ENCODE measurements at places on chromosomes 2 and 18.

DNA sequence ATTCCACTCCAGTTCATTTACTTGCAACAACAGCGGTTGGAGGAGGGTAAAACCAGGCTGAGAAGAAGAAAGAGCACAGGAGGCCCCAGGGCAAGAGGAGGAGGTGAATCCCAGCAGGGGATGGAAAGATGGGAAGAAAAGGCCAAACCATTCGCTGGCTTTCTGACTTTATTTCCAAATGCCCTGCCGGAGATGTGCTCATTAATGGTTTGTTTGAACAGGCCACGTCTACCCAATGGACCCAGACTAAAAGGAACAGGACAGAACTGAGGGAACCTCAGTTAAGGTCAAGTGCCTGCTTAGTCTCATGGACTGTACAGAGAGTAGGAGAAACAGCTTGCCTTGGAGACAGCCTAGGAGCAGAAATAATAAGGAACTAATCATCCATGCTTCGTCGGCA, 121.6 kb upstream of the NDUFV2 start:
- no peak for DNase-seq

- no peak for DNase-seq
These were observed 288.4 kb downstream of the PIEZO2 start for GRCh38 chr18:10860928-10861327.

GRCh38 chr2:205585449-205586383, 96.6 kb upstream of the NRP2 start:
- DNase-seq = no peak

DNA sequence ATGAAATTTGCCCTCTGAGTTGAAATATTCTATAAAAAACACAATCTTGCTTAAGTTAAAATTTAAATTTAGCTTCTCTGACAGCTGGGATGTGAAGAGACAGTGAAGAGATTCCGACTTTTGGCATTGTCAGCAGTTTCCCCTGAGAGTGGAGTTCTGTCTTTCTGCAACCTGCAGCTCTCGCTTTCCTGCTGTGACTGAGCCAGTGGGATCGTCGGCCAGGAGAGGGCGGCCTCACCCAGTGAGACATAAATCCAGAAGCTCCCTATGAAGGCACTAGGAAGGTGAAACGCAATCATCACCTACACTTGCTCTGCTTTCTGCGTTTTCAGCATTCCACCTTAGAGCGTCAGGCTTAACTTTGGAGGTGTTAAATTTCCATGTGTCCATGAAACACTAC, 75.4 kb upstream of the HNMT start:
- no peak for DNase-seq

DNA sequence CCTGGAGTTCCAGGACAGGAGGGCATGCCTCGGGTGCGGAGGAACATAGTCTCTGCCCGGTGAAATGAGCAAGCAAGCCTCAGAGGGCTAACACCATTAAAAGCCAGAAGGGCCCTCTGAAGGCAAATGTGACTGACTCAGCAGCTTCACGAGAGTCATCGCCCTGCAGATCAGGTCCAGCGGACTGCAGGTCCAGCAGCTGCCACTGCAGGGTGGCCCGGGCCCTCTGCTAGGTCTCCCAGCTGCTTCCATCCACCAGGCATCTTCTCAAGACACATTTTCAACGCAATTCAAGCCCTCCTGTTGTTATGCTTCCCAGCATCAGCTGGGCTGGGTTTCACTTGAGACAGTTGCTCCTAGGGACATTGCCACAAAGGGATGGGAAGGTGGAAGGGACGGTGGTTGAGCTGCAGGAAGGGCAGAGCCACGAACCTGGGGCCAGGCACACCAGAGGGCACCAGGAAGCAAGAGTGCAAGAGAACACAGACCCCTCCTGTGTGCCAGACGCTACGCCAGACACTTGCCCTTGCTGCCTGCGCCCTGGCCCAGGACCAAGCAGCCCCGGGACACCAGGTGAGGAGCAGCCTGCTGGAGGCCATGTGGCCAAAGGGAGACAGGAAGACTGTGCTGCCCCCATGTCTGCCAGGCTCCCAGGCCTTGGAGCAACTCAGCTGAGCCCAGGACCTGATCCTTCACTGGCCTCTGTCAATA, 173.0 kb downstream of the HDAC4 start:
- no peak for DNase-seq

- DNase-seq = no peak
These were observed 280.3 kb upstream of the TRIB2 start for GRCh38 chr2:12436483-12436882.

GRCh38 chr18:46448347-46448746, 208.7 kb downstream of the LOXHD1 start:
- no peak for DNase-seq

- no peak for DNase-seq
These were observed 72.9 kb downstream of the KLF7 start for GRCh38 chr2:207092818-207093217.

DNA sequence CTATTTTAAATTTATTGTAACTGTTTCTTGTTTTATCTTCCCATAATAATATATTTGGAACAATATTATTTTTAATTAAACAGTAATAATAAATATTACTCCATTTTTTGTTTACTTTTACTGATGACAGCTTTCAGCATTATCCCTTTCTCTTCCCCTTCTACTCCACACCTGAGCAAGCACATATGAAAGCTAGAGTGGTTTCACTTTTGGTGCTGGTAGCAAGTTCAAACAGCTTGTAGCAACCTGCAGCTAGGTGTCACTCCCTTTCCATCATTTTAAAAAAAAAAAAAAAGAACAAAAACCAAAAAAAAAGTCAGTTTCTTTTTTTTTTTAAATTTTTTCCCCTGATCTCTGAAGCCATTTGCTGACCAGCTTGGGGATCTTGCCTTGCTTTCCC, 801.8 kb downstream of the CCDC85A start:
- DNase-seq = no peak

DNA sequence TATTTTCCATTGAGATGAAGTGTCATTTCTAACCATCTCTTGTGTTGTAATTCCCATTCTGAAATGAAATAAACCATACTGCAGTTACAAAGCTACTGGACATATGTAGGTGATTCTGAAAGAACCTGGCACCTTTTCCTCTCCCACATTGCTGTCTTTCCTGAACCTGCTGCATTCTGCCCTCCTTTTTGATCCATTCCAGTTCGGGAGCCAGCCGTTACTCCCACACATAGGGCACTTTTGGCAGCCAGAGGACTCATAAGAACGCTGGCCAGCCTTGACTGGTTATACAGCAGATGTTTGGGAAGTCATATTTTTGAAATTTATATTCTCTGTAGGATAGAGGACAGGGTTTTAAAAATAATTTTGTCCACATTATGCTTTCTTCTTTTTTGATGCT, 369.8 kb upstream of the CDH7 start:
- DNase-seq = no peak

DNA sequence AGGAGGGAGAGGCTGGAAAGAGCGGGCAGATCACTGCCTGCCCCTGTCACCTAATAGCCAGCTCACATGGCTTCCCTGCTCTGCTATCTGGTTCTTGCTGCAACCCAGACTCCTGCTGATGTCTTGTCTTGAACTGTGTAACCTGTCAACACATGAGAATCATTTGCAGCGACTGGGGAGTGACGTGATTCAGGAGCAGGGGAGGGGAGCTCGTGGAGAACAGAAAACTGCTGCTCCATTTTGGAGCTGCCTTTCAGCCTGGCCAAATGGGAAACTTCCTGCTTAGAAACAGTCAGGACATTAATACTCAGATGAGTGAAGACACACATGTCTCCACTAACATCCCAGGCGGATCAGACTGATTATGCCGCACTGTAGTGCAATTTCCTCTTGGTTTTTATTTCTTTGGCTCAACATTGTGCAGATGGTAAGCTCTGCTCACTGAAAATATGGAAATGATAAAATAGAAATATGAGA, 38.1 kb downstream of the RPL37A start:
- no peak for DNase-seq

DNA sequence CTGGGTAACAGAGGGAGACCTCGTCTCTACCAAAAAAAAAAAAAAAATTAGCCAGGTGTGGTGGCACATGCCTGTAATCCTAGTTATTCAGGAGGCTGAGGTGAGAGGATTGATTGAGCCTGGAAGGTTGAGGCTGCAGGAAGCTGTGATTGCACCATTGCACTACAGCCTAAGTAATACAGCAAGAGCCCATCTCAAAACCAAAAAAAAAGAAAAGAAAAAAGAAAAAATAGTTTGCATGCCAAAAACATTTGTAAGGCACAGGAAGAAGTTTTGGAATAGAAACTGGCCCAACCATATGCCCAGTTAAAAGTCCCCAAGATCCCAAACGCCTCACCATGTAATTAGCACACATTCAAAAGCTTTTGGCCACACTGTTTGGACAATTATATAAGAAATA, 13.4 kb upstream of the ACOXL start:
- no peak for DNase-seq

DNA sequence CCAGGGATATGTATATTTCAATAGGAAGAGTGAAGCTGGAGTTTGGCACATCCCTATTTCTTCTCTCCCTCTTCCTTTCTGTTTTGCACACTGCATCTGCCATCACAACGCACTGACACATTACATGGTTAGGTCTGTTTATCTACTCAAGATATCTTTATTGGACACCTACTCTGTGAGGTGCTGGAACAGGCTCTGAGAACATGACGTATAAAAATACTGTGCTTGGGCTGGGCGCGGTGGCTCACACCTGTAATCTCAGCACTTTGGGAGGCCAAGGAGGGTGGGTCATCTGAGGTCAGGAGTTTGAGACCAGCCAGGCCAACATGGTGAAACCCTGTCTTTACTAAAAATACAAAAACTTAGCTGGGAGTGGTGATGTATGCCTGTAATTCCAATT, 653.3 kb downstream of the SLC4A3 start:
- DNase-seq = no peak

- DNase-seq = no peak
These were observed 779 bp downstream of the DGKD start for GRCh38 chr2:233354971-233355574.

GRCh38 chr2:232492963-232493700, 5.5 kb upstream of the ECEL1 start:
- DNase-seq = no peak

DNA sequence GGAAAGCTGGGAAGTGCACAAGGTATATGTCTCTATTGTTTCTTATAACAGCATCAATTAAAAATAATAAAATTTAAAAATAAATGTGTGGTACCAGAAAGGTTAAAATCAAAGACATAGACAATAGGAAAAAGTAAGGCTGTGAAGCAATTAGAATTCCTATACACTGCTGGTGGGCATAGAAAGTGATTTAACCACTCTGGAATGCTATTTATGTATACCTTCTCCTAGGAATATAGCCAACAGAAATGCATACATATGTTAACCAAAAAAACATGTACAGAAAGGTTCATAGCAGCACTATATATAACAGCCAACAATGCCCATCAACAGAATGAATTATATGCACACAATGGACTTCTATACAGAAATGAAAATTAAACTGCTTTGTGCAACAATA, 43.0 kb downstream of the WDSUB1 start:
- DNase-seq = no peak

DNA sequence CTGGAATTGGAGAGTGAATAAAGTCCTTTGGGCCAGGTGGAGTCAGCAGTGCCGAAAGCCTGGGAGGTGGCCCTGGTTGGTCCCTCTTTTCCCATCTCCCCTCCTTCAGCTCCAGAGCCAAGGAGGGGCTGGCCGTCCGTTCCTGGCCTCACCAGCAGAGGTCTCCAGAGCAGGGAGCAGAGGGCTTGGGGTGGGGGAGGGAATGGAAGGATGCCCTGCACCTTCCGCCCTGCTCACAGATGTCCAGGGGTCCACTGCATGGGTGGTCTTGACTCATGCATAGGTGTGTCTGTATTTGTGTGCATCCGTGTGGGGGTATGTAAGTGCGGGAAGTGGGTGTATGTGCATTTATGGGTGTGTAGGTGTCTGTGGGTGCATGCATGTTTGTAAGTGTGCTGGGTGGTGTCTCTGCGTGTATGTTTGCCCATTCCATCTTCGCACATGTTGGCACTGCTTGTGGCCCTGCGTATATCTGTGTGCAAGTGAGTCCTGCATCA, 201.8 kb downstream of the ZFP36L2 start:
- no peak for DNase-seq

GRCh38 chr2:226308323-226308680, 491.3 kb downstream of the IRS1 start:
- no peak for DNase-seq

- no peak for DNase-seq
These were observed 58.7 kb downstream of the TMEM18 start for GRCh38 chr2:618422-618990.

DNA sequence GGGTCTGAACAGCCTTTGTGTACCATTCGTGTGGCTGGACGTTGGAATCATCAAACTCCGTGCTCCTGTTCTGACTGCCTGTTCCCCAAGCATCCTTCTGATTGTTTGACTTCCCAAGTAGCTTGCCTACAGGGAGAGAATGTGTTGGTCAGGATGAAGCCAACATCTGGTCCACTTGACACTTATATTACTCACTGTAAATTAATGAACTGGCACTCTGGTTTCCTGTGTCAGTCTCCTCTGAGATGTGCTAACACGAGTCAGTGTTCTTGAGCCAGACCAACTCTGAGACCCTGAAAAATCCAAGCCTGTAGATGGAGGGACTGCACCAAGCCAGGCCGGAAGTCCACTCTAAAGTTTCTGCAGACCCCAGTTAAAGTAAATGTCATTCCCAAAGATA, 440.9 kb downstream of the ZNF516 start:
- DNase-seq = no peak

DNA sequence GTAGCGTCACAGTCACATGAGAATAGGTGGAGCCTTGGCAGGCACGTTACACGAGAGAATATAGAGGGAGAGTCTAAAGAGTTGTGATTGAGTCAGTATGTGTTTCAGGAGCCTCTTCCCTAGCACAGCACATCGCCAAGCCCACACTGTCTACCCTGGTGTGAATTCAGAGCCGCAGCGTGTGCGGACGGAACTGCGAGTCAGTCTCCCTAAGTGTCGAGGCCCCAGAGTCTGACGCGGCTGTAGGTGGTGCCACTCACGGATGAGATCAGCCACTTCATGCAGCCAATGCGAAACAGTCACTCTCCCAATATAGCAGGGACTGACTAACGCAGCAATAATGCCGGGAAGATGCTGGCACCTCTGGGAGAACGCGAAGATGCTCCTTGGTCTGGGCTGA, 587.3 kb upstream of the ID2 start:
- DNase-seq = no peak

- DNase-seq = no peak
These were observed 28.1 kb downstream of the SGPP2 start for GRCh38 chr2:222452422-222452950.

DNA sequence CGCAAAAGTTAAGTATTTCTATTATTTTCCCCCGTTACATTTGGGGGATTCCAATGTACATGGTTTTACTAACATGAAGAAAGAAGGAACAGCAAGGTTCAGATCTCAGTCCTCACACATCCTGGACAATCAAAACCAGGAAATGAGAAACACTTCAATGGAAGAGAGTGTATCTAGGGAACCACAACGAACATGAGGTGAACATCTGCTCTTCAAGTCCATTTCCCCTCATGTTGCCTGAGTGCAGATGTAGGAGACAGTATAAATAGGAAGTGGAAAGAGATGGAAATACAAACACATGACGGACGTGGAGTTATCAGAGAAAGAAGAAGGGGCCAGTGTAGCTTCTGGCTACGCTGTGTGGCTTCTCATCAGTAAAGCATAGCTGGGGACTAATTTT, 52.6 kb downstream of the CHN1 start:
- DNase-seq = no peak

- no peak for DNase-seq
These were observed 59.3 kb downstream of the AQP4 start for GRCh38 chr18:26806224-26806623.

All from stimulated activated CD4-positive, alpha-beta T cell treated with anti-CD3 and anti-CD28 coated beads, Interleukin-15, amount 100 ng/mL, for 48 hours (primary cell).